A673 (cell line): ENCODE measurements at places on chromosomes 7 and 10.

DNA sequence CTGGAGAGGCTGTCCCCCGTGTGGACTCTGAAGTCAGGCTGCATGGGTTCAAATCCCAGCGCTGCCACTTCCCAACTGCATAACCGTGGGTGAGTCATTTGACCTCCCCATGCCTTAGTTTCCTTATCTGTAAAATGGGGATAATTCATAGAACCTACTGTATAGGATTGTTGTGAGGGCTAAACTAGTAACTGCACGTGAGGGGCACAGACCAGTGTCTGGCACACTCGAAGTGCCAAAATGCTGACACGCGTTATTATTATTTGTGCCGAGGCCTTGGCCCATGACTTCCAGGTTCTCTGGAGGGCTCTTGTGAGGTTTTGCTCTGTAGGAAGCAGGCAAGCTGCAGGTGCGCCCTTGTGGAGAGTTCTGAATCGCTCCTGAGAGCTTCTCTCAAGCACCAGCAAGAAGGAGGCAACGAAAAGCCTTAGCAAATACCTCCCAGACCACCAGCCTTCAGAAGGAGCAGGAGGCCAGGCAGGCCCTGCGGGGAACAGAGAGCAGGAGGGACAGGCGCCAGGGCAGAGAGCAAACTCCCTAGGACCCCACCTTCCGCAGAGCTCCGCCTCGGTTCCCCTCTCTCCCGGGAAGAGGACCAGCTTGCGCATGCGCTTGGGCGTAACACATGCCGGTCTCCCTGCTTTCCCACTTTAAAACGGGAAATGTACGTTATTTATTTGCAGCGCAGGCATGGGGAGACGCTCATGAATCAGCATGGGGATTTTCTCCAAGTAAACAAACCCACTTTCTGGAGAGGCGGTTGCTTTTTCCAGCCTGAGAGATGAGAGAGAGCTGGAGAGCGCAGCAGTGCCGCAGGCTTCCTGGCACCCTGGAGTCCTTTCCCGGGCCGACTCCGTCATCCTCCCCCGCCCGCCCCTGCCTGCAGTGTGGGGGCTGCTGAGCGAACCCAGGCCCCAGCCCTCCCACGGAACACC, 39.6 kb downstream of the SORCS3 start:
- DNase-seq = peak; percentile 22

DNA sequence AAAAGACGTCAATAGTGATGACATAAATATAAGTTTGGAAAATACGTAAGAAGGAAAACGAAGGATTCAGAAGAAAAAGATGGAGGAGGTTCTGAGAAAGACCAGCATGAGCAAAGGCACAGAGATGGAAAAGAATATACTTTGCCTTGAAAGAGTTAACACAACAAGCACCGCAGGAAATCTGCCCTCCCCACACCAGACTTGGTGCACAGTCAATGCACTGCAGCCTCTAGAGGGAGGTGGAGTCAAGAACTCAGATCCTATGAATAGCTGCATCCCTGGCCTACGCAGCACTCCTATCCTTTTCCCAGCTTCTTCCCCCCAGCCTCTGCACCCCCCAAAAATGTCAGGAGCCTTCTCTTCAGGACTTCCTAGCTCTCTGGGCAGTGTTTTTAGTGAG, 1370.6 kb upstream of the LRRTM3 start:
- no peak for DNase-seq

GRCh38 chr7:92875173-92875572, 38.8 kb upstream of the CDK6 start:
- DNase-seq = no peak

- DNase-seq = no peak
These were observed 11.4 kb upstream of the PAX4 start for GRCh38 chr7:127629268-127629854.

DNA sequence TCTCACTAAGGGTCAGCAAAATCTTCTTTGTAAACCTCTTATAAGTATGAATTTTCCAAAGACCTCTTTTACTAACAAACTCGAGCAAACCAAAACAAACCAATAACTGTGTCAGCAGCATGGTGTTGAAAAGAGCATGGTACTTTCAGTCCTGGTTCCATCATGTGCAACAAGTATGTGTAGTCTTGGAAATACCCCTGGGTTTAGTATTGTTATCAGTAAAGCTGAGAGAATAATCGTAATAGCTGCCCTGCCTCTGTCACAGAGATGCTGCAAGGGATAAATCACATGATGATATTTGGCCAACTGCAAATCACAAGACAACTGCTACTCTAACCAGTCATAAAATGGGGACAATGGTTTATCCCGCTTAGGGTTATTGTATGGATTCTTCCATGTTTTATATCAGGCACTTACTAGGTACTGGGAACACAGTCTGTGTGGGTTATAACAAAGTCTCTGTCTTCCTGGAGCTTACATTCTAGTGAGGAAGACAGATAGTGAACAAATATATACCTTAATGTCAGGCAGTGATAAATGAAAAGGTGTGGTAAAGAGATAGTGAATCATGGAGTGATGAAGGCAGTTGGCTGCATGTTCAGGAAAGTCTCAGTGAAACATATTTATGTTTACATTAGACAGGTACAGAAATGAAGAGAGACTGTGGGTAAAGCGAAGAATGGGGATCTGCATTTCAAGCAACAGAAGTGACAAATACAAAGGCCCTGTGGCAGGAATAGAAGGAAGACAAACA, 60.5 kb upstream of the C10orf90 start:
- no peak for DNase-seq

- no peak for DNase-seq
These were observed 116.8 kb downstream of the LHPP start for GRCh38 chr10:124578231-124579010.

DNA sequence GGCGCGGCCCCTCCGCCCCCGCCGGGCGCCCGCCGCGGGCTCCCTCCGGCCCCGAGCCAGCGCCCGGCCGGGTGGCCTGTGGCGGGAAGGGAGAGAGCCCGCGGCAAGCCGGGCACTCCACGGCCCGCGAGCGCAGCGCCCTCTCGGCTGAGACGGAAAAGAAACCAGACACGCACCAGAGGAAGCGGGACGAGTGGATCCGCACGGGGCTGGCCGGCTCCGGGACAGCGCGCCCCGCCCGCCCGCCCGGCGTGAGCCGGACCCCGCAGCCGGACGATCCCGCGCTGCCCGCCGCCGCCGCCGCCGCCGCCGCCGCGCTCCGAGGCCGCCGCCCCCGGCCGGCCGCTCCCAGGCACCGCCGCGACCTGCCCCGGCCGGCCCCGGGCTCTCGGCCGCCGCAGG, 300 bp downstream of the ARHGAP21 start:
- DNase-seq = peak; percentile 48

- no peak for DNase-seq
These were observed 15.1 kb upstream of the ELN start for GRCh38 chr7:74012842-74013249.

DNA sequence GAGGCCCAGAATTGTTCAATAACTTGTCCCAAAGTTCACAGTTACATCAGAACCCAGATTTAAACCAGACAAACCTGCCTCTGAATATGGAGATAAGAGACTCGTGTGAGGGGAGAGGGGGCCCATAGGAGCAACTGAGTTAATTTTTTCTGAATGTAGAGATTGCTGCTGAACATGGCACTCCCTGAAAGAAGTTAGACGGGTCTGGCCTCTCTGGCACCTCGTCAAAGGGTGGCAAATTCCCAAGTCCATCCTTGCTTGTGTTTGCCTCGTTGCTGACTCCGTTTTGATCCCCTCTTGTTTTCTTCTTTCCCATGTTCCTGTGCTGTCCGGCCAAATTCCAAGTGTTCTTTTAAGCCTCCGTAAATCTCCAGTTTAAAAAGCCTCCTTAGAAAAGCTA, 35.2 kb upstream of the YAE1 start:
- no peak for DNase-seq

DNA sequence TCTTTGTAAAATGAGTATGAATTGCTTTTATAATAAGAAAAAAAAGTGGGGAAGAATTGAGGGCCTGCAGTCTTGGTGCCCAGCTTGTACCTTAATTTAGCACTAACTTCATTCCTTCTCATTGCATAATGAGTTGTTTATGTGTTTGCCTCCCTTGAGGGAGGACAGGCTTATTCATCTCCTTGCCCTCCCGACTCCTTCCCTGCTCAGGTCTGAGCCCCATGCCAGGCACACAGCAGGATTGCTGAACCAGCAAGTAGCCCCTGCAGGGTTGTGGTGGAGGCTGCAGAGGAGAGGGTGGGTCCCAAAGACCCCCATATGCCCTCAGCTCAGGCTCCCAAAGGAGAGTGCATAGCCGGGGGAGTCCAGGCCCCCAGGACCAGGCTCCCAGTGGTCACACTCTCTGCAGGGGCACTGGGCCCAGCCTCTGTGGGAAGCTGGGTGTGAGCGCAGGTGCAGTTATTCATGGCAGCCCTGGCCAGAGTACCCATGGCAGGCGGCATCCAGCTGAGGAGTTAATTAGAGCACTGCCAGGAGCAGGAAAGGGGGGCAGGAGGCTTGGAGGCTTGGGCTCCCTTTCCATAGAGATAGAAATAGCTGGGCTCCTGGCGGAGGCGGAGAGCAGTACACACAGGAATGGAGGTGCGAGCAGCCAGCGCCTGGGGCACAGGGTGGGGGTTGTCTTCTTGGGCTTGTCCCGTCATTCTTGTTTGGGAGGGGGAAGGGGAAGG, 28.2 kb upstream of the GOLGA7B start:
- no peak for DNase-seq

DNA sequence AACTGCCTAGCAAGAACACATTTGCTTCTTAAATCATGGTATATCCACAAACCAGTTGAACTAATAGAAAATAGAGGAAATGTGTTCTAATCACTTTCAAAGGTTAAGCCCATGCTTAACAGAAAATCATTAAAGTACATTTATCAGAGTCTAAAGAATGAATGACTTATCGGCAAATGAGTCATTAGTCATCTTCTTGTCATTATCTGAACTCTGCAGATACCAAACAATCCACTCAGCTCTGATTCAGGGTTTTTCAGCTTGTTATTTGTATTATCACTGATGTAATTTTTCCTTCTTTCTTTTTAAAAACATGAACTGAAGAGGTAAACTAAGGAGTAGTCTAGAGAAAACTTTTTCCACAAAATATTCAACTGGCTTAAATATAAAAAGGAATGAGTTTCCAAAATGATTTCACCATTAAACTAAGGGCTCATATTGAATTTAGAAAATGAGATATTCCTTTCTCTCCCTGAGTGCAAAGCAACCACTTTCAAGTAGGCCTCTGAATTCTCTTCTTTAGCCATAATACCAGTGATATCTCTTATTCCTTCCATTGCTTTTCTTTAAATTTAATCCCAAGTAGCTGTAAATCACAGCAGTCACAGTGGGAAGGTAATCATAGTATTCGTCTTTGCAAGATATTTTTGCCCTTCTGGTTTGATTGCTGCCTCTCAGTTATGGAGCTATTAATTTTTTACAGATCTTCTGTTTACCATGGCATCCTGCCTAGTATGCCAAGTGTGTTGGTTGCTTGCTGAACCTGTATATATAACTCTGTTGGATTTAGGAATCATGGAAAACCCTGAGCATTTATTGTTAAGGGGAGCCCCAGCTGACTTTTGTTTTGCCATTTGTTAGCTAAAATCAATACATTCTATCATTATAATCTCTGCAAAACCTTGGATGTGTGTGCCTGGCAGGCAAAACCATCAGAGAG, 125.1 kb downstream of the THSD7A start:
- DNase-seq = no peak

DNA sequence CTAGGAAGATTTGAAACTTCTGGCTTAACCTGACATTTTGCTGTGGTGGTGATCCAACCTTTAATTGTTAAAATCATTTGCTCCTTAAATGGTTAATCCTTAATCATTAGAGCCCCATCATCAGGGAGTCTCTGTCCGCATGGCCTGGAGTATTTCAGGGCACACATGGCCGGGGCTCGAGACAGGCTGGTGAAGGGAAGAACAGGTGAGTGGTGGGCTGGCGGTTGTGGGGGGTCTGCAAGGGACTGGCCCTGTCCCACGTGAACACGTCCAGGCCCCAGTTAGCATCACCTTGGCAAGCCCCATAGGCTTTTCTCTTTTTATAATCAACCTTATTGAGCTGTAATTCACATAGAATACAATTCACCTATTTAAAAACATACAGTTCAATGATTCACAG, 109.5 kb downstream of the DNAJB6 start:
- no peak for DNase-seq

- DNase-seq = no peak
These were observed 78.3 kb upstream of the TMEM72 start for GRCh38 chr10:44832595-44833390.

GRCh38 chr7:44307301-44307900, 18.0 kb downstream of the CAMK2B start:
- DNase-seq = peak; percentile 66

- DNase-seq = no peak
These were observed 167.8 kb downstream of the PLXDC2 start for GRCh38 chr10:19983880-19984565.

DNA sequence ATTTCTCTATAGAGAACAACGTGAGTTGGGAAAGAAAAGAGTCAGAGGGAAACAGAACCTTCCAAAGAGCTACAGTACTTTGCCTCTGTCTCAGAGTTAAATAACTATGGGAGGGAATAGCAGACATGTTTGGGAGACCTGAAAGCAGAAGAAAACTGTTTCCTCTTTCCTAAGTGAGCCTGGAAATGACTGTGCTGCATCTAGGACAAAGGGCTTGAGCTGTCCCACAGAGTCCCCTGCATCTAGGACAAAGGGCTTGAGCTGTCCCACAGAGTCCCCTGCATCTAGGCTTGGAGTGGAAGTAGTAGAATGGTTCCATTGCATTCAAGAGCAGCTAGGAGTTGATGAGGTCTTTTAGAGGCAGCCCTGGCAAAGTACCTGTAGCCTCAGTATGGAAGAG, 149.7 kb downstream of the DKK1 start:
- no peak for DNase-seq

DNA sequence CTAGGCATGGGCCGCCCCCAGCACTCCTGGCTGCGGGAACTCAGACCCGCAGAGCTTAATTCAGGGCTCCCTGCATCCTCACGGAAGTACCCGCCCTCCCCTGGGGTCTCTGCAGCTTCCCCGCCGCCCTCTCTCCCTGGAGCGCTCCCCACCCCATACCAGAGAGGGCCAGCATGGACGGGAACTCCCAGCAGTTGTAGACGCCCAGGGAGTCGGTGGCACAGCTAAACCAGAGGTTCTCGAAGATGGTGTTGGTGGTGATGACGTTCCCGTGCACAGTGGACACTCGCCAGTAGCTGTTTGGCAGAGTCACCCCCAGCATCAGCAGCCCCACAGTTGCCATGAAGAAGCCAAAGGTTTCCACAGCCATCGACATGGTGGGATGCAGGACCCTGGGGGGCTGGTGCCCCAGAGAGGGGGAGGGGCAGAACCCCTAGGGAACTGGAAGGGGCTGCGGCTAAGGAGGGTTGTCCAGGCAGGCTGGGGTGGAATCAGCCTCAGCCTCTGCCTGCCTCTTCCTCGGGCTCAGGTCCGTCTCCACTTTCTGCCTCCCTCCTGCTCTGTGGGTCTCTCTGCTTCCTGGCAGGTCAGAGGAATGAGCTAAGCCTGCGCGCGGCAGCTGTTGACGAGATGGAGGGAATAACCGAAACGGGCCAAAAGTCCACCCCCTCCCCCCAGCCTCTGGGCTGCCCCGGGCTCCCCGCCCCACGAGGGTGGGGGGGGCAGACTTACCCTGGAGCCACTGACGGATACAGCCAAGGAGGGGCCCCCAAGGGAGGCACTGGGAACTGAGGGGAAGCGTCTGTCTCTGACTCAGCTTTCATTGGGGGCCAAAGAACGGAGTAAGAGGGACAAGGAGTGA, at the start of gene CLDN15:
Gene CLDN15, minus strand, starts transcription at position 597 of the 862 bp plus-strand sequence. Its CDS starts 221 bp downstream, at position 376.
- DNase-seq = no peak
